ENCODE measurements at places on chromosomes 5 and 9. TPM values are rescaled to one million over a fixed set of nuclear protein-coding genes. Genes with fewer than 3 reads are reported as not detected.

The CTXN3 gene
- not detected for total RNA-seq

The TLX3 gene
- not detected for total RNA-seq

The BNC2 gene
- 0.03 TPM for total RNA-seq

The LRRC26 gene
- not detected for total RNA-seq

The PPP2R2B gene
- 4.8 TPM for total RNA-seq

The GLDC gene
- 0.79 TPM for total RNA-seq

The ENTPD2 gene
- total RNA-seq, result not detected

The IL4 gene
- not detected for total RNA-seq

The HMMR gene
- total RNA-seq, result 0.70 TPM

The CCL28 gene
- 13.3 TPM for total RNA-seq

The DBN1 gene
- 21.1 TPM for total RNA-seq

The SPINK4 gene
- total RNA-seq, result not detected

The MARCOL gene
- not detected for total RNA-seq

The PCDHB9 gene
- total RNA-seq, result 0.23 TPM

The SH3RF2 gene
- 0.28 TPM for total RNA-seq

The SLC28A3 gene
- total RNA-seq, result not detected

The MEIKIN gene
- total RNA-seq, result 0.53 TPM

The TAS2R1 gene
- total RNA-seq, result not detected

The GRXCR2 gene
- not detected for total RNA-seq

The OMD gene
- total RNA-seq, result not detected

The FREM1 gene
- not detected for total RNA-seq

The OTULINL gene
- total RNA-seq, result 50.1 TPM

The CCDC192 gene
- not detected for total RNA-seq

The SPATA31C1 gene
- not detected for total RNA-seq

The VPS13A gene
- total RNA-seq, result 32.1 TPM

The PCDHB12 gene
- not detected for total RNA-seq

The PCSK1 gene
- total RNA-seq, result not detected

The CDH12 gene
- not detected for total RNA-seq

The SUSD1 gene
- total RNA-seq, result 7.9 TPM

The ACTBL2 gene
- not detected for total RNA-seq

The GCNT1 gene
- total RNA-seq, result 6.2 TPM

The FCN1 gene
- total RNA-seq, result 0.25 TPM

The SLC6A19 gene
- total RNA-seq, result not detected

The LCN15 gene
- total RNA-seq, result not detected

The SPATA31E1 gene
- not detected for total RNA-seq

The TAF11L10 gene
- total RNA-seq, result not detected

The CARTPT gene
- not detected for total RNA-seq

The ZDHHC11 gene
- 7.2 TPM for total RNA-seq

The APBA1 gene
- 0.78 TPM for total RNA-seq

The EDIL3 gene
- 0.07 TPM for total RNA-seq

The PKN3 gene
- total RNA-seq, result 3.9 TPM

The EQTN gene
- total RNA-seq, result not detected

The PCDHGC5 gene
- total RNA-seq, result not detected

The GARNL3 gene
- 3.7 TPM for total RNA-seq

The SLC1A1 gene
- total RNA-seq, result 0.46 TPM

The GMCL2 gene
- total RNA-seq, result not detected

The PCDHGA8 gene
- total RNA-seq, result 0.09 TPM

The FGFR4 gene
- 5.1 TPM for total RNA-seq

The ANKRA2 gene
- 39.7 TPM for total RNA-seq

The GABRP gene
- total RNA-seq, result not detected

The MSH3 gene
- 20.8 TPM for total RNA-seq

The CCL21 gene
- total RNA-seq, result 0.32 TPM

The TAL2 gene
- total RNA-seq, result not detected

The RECK gene
- 8.9 TPM for total RNA-seq

The FABP6 gene
- not detected for total RNA-seq

The PTGR1 gene
- total RNA-seq, result not detected

The FAM81B gene
- not detected for total RNA-seq

The CDC20B gene
- not detected for total RNA-seq

The HSPB3 gene
- not detected for total RNA-seq
